Activated naive CD4-positive, alpha-beta T cell treated with anti-CD3 and anti-CD28 coated beads, Interleukin-2, amount 50 U/mL, for 72 hours (primary cell): ENCODE measurements at places on chromosomes 3 and 15.

DNA sequence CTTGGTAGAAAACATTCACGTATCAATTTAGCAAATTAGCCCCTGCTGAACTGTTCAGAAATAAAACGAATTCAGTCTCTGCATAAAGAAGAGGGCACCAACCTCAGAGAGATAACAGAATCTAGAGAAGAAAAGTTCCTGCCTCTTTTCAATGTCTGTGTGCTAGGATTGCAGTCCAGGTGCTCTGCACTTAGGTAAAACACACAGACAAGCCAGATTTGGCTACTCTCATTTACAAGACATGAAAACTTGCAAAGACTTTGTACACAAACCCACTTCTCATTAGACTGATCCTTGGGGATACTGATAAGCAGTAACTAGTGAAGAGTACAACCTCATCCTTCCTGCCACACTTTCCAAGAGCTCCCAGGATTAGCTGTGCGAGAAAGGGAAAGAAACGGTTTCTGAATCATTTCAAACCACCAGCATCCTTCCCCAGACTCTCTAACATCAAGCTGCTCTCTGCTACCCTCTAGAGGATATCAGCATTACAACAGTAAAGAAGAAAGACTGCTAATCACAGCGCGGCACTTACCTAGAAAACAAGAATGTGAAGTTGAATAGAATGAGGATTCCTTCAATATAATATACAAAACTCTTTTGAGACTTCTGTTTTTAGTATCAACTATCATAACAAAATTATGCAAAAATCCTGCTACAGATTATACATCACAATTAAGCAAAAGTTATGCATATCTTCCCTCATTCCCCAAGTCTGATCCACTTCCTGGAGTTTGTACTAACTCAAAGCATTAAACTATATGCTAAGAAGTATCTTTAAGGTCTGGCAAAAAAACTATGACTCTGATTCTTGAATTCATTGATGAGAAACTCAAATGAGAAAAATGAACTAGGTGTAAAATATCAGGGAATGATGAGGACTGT lies 306.4 kb downstream of the MAGI1 start:
- DNase-seq, result no peak

- DNase-seq, result no peak
Measured at GRCh38 chr3:41601404-41601987, 360.4 kb downstream of the ULK4 start.

GRCh38 chr15:40287968-40288367 lies 5.1 kb upstream of the ANKRD63 start:
- no peak for DNase-seq

DNA sequence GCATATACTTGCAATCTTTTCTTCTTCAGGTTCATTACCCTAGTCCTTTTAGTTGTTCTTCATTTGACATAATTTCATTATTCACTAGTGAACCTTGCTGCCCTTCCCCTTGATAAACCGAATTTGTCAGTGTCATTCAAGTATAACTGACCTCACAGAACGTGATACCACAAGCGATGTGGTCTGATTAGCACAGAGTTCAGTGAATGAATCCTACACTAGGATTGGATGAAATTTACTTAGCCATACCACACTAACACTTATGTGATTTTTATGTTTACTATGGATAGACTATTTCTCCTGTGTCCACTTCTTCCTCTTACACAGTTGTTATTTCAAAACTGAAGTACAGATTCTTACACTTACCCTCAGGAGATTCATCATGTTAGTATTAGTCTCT lies 27.2 kb downstream of the CD86 start:
- no peak for DNase-seq

DNA sequence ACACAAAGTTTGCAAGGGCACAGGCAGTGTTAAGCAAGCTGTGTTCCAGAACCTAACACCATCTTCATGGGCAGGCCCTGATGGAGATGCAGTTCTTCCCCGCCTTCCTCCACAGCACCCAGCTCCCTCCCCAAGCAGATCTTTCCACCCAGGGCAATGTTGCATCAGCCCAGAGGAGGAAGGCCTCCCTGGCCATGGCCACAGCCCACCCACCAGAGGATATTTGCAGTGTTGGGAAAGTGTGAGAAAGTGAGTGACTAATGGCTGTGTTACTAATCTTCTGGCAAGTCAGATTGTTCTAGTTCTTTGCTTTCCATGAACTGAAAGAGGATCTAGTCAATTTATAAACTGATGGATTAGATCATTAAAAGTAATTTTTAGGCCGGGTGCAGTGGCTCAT lies 42.0 kb upstream of the ATP10A start:
- DNase-seq, result no peak

GRCh38 chr3:1087066-1087560 lies 5.7 kb upstream of the CNTN6 start:
- DNase-seq, result no peak

- no peak for DNase-seq
Measured at GRCh38 chr15:59322056-59322759, 50.5 kb downstream of the MYO1E start.

- DNase-seq, result no peak
Measured at GRCh38 chr3:72380193-72380592, 468.1 kb downstream of the SHQ1 start.

DNA sequence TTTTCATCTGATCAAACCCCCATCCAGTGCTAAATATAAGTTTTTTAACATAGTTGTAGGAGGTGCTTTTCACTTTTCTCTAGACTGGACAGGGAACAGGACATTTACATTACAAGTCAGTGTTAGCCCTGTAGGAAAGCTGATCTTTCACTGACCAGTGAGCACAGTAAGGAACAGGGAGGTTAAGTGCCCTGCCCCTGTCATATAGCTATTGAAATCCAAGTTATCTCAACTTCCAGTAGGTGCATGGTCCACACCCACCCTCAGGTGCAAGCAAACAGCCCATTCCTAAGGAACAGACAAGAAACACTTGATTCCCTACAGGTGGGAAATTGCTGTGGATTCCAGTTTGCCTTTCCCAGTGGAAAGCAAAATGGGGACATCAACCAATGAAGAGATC lies 79.1 kb upstream of the EIF1B start:
- no peak for DNase-seq

DNA sequence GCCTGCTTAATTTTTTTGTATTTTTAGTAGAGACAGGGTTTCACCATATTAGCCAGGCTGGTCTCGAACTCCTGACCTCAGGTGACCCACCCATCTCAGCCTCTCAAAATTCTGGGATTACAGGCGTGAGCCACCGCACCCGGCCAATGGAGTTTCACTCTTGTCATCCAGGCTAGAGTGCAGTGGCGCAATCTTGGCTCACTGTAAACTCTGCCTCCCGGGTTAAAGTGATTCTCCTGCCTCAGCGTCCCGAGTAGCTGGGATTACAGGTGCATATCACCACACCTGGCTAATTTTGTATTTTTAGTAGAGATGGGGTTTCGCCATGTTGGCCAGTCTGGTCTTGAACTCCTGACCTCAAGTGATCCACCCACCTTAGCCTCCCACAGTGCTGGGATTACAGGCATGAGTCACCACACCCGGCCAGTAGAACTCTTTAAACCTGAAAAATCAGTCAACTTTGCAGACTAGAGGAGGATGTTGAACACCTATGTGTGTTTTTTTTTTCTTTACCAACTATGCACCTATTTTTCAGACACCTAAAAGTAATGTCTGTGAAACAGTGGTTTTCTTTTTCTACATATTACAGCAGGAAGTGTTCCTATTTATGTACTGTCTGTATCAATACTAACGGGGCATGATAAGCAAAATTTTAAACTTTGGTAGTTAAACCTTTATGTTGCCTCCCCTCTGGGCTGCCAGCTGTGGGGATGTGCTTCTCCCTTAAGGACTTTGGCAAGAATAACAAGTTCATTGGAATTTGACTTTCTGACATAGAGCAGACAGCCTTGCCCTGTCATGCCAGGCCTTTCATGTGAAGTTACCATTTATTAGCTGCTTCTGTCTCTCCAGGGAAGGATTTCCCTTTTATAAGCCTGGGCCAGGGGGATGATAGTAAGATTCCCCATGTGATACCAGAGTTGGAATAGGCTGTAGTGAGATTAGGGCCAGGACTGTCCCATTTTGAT lies 8.1 kb downstream of the ARIH2 start:
- no peak for DNase-seq

DNA sequence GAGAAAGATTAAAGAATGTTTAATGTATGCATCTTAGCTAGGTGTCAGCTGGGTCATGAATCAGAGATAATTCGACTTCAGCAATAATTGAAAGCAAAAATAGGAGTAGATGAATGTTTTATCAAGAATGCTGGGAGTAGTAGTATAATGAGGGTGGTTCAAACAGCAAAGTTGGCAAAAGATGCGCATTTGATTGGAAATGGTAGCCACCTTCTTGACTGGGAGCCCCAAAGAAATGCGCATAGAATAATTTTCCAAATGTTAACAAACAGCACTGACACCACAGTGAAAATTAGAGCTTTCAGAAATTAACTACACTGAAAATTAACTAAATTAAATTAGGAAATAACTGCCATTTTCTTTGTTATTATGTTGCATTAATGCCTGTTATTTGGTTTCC lies 195.8 kb downstream of the TUSC7 start:
- no peak for DNase-seq

DNA sequence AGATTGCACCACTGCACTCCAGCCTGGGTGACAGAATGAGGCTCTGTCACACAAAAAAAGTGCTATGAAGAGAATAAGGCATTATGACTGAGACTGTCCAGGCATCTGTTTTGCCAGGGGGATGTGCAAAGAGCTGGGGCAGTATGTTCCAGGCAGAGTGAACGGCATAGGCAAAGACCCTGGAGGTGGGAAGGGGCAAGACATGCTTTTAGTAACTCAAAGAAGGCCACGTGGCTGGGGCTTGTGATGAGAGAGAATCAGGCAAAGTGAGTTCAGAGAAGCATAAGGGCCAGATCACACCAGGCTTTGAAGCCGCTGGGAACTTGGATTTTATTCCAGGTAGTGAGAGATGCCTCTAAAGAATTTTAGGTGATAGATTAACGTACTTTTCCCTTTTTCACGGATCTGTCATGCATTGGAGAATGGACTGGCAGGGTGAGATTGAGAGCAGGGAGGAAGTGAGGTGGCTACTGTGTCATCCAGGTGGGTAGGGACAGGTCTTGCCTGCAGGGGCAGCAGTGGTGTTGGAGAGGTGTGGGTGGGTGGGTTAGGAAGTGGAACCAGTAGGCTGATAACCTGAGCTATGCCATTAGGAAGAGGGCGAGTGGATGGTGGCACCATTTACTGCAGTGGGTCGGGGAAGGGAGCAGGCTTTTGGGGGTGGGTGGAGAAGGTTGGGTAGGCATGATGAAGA lies 31.7 kb downstream of the ATP2B2 start:
- no peak for DNase-seq

DNA sequence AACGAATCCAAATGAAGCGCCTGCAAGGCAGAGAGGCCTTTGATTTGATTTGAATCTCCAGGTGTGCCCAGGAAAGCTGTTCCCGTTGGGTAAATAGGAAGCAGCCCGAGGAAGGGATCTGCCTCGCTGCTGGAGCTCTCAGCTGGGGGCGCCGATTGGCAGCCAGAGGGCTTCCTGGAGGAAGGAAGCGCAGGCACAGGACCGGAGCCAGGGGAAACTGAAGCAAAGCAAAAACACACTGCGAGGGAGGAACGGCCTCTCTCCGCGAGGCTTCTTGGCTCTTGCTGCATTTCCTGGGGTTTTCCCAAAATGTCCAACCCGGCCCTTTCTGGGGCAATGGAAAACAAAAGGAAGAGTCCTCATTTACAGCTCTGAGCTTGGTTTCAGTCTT lies 80.3 kb downstream of the TMEM266 start:
- DNase-seq, result no peak

DNA sequence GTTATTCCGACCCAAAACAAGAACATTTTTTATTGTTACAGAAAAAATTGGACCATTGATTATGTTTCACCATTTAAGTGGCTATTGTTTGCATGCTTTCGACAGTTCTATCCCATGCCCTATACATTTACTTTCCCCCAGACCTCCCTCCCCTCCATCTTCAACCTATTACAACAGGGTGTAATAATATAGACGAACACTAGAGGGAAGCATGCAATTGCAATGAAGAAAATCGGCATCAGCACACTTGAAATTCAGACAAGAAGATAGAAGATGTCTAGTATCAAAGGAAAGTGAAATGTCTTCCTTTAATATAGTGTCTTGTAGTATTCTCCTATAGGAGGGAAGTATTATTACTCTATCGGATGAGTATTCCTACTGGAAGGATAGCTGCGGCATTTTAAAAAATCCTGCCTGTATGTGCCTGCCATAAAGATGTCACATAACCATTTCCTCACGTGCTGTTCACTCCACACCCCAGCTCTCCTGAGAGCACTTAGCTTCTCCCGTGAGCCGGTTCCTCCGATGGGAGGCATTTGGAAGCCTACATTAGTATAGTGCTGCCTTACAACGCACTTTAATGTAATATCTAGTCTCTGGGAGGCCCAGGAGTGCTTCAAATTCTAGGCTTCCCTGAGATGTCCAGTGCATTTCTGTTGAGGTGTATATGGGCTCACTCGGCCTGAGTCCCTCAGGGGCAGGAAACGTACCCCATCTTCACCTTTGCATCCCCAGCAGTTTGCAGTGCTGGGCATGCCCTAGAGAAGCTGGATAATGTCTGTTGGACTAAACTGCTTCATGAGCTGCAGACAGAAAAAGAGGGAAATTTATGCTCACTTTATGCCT lies 17.8 kb upstream of the ERICH6 start:
- no peak for DNase-seq

- no peak for DNase-seq
Measured at GRCh38 chr3:124514683-124515082, 215.6 kb upstream of the UMPS start.

DNA sequence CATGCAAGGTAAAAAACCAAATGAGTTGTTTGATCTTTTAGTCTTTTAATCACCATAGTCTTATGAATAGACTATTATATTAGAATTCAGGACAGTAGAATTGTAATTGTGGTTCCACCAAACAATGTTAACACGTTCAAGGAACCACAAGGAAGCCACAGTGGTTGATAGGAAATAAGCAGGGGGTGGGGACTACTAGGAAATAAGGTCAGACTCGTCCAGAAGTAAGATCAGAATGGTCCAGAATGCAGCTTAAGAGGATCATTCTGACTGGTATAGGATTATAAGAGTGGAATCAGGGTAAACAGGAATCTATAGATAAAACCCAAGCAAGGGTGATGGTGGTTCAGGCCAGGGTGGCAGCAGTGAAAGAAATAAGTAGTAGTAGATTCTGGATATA lies 7.5 kb downstream of the MYNN start:
- DNase-seq, result no peak

- no peak for DNase-seq
Measured at GRCh38 chr3:125120379-125121122, 64.8 kb upstream of the HEG1 start.

- no peak for DNase-seq
Measured at GRCh38 chr15:97604677-97605076, 355.8 kb upstream of the ARRDC4 start.
